Stimulated activated CD4-positive, alpha-beta T cell treated with anti-CD3 and anti-CD28 coated beads, Interleukin-4, amount 100 ng/mL, for 1 hour (primary cell): ENCODE measurements at places on chromosomes 12 and 14.

DNA sequence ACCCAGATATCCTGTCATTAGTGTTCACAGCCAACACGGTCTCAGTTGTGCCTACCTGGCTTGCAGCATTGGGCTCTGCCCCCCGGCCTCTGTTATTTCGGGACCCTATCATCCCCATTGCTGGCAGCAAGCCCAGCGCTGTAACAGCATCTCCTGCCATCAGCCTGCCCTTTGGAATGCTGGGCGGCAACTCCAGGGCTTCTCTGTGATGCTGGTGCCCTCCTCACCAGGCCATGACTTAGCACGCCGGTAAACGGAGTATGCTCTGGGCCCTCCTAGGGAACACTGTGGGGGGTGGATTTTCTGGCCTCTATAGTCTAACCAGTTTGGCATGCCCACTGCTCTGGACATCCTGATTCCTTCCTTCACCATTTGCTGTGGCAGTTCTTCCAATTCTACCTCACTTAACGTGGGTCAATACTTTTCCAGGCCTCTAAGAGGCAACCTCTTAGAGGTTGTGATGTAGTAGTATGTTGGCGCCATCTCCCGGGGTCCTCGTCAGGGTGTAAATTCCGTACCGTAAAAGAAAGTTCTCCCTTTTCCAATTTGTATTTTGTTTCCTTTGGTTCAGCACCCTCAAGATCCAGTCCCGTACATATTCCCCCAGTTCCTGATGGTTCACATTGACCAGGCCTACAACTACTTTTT, 80.0 kb downstream of the SINHCAF start:
- no peak for DNase-seq

DNA sequence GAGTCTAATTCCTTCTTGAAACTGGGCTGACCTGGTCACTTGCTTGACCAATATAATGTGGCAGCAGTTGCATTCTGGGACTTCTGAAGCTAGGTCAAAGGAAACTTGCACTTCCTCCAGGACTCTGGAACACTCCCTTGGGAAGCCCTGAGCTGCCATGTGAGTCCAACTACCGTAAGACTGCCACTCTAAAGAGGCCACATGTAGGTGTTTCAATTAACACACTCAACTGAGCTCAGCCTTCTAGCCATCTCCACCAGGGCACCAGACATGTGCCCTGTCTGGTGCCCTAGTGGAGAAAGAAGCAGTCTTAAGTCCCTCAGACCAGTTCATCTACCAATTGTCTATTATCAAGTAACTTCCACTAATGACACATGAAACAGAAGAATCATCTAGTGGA, 6.1 kb upstream of the TEP1 start:
- no peak for DNase-seq

GRCh38 chr12:98807187-98807586, 162.1 kb downstream of the APAF1 start:
- DNase-seq = no peak

GRCh38 chr12:16228067-16228466, 49.4 kb downstream of the SLC15A5 start:
- DNase-seq = no peak

- DNase-seq = no peak
Observed at GRCh38 chr14:103314496-103315277, 19.4 kb upstream of the EIF5 start.

GRCh38 chr14:27612121-27612520, 1014.3 kb upstream of the NOVA1 start:
- no peak for DNase-seq

DNA sequence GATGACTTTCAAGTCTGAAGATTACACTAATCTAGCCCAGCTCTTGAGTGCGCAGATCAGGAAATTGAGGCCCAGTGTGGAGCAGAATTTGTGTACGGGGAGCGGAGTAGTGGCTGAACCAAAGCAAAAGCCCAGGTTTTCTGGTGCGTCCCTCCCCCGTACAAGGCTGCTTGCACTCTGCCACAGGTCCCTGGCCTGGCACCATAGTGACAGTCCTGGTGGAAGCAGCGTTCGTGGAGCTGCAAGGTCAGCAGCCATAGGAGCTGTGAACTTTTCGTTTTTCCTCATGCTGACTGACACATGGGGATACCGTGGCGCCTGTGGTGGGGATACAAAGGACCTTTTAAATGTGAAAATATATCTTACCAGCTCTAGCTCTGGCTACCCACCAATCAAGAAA, 1.7 kb downstream of the EVL start:
- DNase-seq = peak; percentile 34

DNA sequence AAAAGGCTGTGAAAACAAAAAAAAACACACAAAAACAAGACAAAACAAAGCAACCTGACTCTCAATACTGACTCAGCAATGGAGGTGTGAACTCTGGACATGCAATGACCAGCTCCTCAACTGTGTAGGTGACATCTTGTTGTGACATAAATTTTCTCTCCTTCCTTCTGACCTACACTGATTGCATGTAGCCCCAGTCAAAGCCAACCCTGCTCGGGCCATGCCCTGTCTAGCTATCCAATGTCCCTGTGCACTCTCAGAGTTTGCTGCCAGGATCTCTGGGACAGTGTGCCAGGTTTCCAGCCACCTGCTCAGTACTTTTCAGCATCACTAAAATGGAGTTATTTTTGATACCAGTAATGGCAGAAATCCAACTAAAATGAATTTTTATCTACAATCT, 18.9 kb upstream of the CRACR2A start:
- no peak for DNase-seq
